ENCODE measurements at places on chromosomes 12 and 14.

DNA sequence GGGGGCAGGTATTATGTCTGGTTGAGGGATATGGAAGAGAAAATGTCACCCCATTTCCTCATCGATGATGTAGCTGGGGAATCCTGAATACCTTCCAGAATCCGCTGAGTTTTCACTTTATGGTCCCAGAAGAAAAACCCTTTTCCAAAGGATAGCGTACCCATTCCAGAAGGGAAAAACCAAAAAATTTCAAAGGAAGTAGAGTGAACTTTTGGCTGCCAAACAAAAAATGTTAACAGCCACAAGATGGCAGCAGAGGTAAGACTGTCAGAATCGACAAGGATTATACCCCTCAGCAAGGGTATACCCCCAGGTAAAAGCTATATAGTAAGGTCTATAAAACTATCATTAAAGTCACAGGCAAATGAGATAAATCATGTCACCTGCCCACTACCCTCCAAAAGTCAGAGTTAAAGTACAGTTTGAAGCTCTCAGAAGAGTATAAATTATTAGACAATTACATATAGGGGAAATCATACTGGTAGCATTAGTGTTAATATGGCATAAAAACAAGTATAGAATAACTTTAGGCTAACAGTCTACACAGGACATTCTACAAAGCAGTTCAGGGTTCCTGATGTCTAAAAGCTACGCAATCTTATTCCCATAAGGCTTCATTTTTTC, 18.0 kb downstream of the ACIN1 start:
- DNase-seq: peak; percentile 34

- no peak for DNase-seq
These were observed 128.6 kb downstream of the CRADD start for GRCh38 chr12:93805736-93806141.

DNA sequence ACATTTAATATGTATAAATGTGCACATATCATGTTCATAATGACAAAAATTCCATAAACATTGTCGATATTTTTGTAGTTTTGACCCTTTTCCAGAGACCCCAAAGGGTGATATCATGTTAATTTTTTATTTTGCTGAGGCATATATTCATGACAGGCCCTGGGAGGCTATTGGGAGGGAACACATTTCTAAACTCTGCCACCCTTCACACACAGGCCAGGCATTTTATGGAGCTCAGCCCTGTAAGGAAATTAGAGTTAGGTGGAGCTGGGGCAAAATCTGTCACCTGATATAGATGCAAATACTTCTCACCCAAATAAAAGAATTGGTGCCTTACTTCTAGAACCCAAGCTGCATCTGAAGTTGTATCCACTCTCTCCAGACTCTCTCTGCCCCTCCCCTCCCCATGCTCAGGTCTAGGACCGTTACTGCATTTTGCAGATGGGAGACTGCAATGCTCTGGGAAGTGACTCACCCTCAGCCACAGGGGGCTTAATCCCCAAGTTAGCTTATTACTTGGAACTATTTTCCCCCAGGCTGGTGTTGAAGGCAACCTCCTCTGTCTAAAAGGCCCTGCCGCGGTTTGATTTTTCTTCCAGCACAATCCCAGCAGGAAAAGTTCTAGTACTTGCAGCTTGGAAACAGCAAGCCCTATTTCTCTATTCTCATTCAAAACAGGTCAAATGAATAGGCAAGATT, 238.9 kb downstream of the EMP1 start:
- no peak for DNase-seq

- peak; percentile 19 for DNase-seq
These were observed 11.3 kb downstream of the CFAP54 start for GRCh38 chr12:96500693-96501092.

GRCh38 chr14:95667249-95667693, 19.0 kb upstream of the TCL1B start:
- DNase-seq: no peak

DNA sequence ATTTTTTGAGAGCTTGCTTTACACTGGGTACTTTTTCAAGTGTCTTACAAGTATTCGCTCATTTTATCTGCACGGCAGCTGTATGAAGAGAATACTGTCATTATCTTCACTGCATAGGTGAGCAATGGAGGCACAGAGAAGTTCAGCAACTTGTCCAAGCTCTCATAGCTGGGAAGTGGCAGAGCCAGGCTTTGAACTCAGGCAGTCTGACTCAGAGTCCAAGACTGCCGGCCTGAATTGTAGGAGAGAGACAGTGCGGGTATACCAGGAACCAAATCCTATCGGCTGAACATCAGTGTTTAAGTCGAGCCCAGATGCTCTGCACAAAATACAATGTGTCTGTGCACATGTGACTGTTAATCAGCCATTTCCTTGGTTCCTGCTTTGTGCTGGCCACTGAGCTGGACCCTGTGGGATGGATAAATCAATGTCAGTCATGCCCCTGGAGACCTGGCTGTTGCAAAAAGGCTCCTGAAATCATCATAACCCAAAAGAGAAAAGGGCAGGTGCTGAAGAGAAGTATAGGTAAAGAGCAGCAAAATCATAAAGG, 474.6 kb downstream of the DPF3 start:
- DNase-seq: no peak

DNA sequence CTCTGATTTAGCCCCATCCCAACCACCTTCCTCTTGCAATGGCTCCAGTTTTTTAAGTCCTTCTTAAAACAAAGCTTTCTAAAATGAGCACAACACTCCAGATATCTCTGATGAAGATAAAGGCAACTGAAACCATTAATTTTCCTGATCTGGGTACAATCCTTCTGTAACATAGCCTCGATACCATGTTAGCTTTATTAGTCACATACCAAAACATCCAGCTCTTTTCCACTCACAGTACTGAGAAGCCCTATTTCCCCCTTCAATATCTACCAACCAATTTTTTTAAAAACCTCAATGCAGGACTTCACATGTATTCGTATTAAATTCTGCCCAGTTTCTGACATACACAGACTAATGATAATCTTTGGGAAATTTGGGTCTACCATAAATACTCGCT, 105.9 kb downstream of the MED13L start:
- no peak for DNase-seq

- DNase-seq: no peak
These were observed 174.1 kb downstream of the SLC6A15 start for GRCh38 chr12:84738481-84738972.

DNA sequence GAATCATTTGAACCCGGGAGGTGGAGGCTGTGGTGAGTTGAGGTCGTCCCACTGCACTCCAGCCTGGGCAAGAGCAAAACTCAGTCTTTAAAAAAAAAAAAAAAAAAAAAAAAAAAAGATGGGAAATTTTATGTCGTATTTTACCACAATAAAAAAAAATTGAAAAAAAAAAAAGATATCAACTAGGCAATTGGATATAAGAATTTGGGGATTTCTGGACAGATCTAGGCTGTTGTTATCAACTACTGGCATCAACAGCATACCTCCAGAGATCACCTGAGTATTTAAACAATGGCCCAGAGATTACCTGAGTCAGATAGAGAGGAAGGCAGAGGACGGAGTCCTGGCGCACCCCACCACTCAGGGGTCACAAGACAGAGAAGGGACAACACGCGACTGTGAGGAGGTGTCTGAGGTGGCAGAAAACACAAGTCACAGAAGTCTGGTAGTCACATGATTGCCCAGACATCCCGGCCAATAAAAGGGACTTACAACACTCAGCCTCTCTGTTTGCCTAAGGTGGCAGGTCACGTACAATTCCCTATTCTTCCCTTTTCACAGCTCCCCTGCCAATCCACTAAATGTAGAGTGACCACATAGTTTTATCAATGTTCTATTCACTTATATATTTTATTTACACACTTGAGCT, 1.8 kb downstream of the SPRING1 start:
- no peak for DNase-seq

All from G401 (cell line).